ENCODE measurements at places on chromosomes 1 and 21.

GRCh38 chr1:9238134-9238533 is 3.6 kb downstream of the H6PD start:
- DNase-seq, result no peak

DNA sequence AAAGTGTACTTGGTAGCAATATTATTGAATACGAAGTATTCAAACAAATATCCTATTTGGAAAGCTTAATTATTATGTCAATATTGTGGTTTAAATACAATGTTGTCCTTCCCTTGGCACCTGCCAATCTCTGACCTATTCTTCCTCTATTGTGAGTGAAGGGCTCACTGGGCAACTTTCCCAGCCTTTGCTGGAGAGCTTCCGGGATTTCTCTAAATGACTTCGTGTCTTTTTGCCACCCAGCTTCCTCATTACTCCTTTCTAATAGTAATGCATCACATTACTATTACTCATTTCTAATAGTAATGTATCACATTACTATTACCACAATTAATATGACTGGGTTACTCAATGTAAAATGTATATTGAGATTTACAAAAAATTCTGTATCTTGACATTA is 880.6 kb downstream of the BRINP3 start:
- no peak for DNase-seq

DNA sequence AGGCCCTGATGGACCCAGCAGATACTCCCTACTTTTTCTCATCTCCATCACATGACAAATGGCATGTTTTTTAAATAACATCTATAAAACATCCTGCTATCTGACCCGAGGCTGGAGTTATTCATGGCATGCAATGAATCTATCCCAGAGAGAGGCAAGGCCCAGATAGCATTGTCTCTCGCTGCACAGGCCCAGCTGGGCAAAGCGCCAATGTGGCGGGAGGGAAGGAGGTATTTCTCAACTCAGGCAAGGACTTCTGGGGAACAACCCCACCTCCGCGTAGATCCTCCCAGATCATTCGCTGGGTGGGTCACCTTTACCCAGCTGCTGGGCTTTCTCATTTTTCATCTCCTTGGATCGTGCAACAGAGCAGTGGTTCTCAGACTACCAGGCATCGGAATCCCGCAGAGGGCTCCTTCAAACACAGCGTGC is 59.8 kb downstream of the ERG start:
- DNase-seq, result no peak

DNA sequence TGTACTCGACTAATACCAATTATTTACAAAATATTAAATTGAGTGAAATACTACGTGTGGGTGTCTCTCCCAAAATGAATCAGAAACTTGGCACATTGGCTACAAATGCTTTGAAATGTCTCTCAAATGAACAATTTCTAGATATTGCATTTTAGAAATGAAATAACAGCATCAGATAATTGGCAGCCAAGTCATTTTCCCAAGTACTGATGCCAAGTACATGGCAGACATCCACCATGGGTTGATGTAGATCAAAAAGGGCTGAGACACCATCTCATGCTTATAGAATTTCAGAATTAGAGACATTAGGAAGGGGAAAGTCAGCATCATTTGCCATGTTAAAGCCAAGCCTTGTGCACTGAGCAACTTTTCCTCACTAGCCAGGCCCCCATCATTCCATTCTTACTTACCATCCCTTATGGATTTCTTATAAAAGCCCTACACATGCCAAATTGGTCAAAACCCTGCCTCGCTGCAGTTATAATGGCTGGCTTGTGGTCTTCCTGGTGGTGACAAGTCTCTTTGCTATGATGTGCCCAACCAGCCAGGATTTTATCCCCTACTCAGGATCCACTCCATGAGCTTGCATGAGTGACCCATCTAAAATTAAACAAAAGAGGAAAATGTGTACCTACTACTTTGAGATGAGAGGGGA is 73.1 kb downstream of the GREM2 start:
- no peak for DNase-seq

DNA sequence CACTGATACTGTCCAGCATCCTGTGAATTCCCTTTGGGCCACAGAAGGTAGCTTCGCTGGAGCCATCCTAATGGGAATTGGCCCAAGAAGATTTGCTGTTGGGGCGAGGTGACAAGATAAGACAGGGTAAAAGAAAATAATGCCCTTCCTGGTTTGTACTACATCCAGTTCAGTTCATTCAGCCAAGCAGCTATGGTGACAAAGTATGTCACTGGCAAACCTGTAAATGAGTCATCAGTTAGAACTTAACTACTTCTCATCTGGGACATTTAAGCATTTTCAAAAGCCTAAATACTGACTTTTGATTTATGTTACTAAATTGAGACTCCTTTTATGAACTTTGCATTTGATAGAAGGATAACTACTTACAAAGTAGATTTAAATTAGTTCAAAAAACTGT is 54.2 kb downstream of the WDR64 start:
- no peak for DNase-seq

DNA sequence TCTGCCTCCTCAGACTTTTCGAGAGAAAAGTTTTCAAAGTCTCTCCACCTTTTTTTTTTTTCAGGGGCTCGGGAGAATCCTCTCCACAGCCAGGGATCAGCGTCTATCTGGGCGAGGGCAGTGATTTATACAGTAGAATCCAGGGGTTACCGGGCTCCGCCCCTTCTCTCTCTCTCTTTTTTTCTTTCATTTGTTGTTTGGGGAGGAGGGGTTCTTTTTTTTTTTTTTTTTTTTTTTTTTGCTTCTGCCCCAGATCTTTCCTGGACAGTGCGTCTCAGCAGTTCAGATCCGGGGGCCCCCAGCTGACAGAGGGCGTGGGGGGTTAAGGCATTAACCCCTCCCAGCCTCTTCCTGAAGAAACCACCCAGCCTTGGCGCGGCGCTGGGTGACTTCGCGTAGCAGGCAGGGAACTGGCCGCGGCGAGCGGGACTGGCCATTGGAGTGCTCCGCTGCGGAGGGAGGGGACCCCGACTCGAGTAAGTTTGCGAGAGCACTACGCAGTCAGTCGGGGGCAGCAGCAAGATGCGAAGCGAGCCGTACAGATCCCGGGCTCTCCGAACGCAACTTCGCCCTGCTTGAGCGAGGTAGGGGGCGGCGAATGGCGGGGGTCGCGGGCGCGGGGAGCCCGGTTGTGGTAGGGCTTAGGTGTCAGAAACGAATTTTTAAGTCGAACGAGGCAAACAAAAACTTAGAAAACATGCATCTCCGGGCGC is at the start of gene S1PR1:
TSS of gene S1PR1 (plus strand) at position 504 of the 713 bp plus-strand sequence. CDS start 1,966 bp downstream, outside the sequence.
- DNase-seq, result peak; percentile 54

DNA sequence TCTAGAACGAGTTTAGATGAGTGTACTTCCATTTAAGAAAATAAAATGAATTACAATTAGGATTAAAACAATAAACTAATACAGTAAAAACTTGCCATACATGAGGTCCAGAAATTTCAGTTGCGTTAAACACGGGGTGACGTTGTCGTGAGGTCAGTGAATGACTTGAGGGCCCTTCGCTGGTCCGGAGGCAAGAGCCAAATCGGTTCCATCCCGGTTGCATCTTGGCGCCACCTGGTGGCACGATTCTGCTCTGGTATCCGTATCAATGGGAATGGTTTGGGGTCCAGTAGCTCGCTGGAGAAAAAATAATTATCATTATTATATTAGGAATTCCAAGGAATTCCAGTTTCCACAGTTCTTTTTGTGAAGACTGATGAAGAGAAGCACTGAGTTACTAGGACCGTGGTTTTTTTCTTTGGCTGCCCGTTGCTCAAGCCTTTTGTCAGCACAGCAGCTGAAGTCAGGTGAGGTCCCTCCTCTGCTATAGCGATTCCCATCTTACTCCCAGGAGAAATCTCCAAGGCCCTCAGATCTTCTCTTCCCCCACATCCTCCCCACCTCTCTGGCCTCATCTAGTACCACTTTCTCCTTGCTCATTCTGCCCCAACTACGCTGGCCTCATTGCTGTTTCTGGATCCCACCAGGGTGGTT is 161.4 kb downstream of the SLC35F3 start:
- DNase-seq, result peak; percentile 60

GRCh38 chr1:44113095-44113609 is 5.5 kb upstream of the KLF17 start:
- DNase-seq, result no peak

- no peak for DNase-seq
Measured at GRCh38 chr1:54474310-54475251, 68.4 kb upstream of the SSBP3 start.

- DNase-seq, result no peak
Measured at GRCh38 chr21:15947677-15948076, 217.9 kb downstream of the USP25 start.

- DNase-seq, result no peak
Measured at GRCh38 chr1:232574889-232575762, 54.8 kb downstream of the SIPA1L2 start.

DNA sequence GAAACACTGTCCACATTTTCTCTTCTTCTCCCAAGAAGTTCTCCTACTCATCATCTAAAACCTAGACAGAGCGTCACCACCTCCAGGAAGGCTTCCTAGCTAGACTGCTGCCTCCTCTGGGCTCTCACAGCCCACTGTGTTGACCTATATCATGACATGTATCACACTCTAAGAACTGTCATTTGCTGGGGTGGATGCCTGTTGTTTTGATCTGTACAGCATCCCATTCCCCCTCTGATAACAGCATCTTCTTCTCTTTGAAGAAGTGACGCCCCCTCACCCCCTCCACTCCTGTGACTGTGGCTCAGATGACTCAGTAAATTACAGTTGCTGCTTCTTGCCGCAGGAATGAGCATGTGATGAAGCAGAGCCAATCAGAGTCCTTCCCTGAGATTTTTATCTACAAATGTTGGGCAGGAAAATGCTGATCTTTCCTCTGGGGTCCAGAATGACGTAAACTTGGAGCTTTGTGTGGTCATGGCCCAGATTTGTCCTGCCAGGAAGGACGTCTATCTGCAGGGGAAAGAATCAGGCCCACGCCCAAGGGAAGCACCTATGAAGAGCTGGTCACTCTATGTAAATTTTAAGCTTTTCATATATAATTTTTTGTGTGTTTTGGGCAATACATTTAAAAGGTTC is 28.0 kb upstream of the FOXO6 start:
- peak; percentile 8 for DNase-seq

- no peak for DNase-seq
Measured at GRCh38 chr1:5415606-5416005, 576.6 kb downstream of the NPHP4 start.

DNA sequence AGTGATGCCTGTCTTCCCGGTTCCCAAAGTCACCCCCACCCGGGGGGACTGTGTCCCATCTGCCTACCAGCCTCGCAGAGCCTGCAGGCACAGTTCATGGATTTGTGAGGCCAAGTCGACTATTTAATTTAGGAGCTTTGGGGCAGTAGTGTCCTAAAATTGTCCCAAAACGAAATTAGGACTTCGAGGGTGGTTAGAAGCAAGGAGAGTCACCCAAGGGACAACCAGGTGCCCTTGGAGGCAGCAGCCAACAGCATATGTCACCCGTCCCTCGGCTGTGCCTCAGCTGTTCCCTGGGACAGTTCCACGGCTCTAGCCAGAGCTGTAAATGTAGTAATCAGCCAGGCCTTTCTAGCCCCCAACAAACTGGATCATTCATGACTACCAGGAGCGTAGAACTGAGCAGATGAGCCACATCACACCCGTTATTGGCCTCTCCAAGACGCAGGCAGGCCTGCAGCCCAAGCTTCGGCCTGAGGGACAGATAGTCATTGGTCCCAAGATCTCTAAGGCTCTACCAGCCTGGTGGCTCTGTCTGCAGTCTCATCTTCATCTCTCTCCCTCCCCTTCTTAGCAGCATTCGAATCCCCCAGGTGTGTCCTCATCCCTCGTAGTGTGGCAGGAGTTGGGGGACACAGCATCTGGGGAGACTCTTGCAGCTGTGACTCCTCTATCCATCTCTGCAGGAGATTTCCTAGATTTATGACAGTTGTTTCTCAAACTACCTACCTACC is 2.9 kb downstream of the PAX7 start:
- DNase-seq, result no peak

DNA sequence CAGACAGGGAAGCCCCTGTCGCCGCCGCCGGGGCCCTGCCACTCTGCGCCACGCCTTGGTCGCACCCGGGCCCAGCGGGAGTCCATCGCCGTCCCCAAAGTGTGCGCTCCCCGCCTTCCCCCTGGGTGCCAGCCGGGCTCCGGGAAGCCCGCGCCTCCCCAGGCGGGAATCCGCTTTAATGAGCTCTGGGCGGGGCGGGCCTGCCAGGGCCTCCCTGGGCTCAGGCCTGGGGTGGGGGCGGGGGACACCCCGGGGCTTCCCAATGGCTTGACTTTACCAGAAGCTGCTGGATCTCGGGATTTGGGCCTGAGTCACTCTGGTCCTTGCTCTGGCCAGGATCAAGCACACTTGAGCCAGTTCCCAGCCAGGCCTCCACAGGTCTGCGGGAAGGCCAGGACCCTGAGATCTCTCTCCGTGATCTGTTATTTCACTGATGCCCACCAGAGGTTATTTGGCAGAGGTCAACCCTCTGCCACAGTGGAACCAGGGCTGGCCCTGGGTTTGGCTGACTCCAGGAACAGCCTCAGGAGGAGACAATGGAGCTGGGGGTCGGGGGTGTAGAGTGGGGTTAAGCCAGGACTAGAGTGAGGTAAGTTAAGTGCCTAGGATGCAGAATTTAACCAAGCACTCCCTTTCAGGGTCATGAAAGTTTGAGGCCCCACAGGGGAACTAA is 178.4 kb upstream of the EDN2 start:
- peak; percentile 66 for DNase-seq

DNA sequence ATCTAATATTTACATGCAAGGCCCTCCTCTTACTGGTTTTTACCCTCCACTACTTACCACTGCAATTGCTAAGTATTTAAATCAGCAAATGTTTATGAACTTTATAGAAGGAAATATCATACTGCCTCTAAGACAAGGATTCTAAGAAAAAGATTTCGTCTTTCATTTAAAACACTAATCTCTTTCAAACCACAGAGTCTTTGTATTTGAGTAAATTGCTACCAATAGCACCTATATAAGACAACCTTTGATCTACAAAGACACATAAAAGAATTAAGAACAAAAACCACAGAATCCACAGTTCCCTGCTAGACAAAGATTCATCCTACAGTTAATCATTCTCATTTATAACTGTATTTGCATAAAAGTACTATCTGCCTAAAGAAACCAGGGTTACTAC is 37.6 kb downstream of the RNF115 start:
- no peak for DNase-seq

DNA sequence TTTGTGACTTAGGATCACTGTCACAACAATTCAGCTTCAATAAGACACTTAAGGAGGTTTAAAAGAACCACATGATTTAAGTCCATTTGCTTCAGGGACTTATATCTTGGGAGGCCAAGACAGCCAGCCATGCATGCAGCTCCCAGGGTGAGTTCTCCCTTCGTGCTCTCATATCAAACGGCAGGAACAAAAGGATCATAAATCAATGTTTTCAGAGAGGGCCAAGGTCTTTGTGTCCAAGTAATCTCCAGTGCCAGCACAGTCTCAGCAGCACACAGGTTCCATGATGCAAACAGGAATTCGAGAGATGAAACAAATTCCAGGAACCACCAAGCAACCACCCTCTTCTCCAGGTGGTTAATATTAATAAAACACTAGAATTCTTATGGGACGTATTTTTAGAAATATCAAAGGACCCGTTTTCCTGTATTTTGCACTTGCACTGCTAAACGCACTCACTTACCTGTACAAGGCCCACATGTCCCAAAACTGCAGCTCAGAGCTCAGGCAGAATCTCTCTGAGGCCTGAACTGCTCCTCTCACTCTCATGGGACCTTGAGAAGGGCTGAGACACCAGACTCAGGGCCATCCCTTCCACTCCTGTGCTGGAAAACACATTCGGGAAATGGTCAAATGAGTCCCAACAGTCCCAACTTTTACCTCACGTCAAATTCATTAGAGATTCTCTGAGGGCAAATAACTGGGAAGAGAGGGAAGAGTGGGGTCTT is 100.0 kb upstream of the RAB4A start:
- DNase-seq, result no peak

- no peak for DNase-seq
Measured at GRCh38 chr21:31222142-31222541, 121.9 kb downstream of the TIAM1 start.

Measured in ureter (tissue), 1 donor.